ENCODE measurements at places on chromosomes 5 and 9. TPM values are rescaled to one million over a fixed set of nuclear protein-coding genes. Genes with fewer than 3 reads are reported as not detected.
A peak's percentile ranks its signal among the peaks of the same experiment; 100 is the strongest.

- no peaks in the 10 kb centered on the region for H3K36me3 ChIP-seq
- H3K27me3 ChIP-seq: no peaks in the 10 kb centered on the region
- peak; percentile 41 for DNase-seq
Observed at GRCh38 chr5:1668141-1668721, 131.4 kb downstream of the MRPL36 start.

DNA sequence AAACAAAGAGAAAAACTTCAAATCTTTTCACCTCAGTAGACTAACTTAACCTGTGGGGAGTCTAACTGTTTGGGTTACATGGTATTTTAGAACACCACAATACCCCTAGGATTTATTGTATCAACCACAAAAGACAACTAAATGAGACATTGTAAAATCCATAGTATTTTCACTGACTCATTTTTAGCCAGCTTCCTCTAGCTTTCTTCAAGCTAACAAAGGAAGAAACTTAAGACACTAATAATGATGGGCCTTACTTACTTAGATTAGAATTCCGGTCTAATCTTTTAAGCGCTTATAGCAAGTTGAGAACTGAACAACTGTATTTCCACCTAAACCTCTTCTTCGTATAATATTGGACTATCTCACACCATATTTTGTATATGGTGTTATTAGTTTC is 529.3 kb downstream of the DMRTA1 start:
- no peaks in the 10 kb centered on the region for H3K4me1 ChIP-seq
- H3K4me3 ChIP-seq: no peak overlapping the region
- no peak overlapping the region for H3K27ac ChIP-seq
- H3K36me3 ChIP-seq: no peaks in the 10 kb centered on the region
- no peaks in the 10 kb centered on the region for H3K27me3 ChIP-seq

DNA sequence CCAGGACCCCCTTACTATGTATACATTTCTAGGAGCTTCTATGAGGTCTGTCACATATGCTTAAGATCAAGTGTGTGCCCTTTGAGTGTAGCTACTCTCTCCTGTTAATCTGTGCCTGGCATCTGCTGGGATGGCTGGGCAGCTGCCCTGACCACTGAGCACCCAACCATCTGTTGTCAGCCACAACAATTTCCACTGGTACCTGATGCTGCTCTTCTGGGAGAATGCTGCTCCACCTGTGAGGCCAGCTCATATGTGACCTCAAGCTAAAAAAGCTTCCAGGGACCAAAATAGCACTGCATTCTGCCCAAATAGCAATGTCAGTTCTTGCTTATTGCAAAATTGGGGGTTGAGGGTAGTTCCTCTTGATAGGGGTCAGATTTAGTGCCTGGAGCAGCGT is 595.6 kb downstream of the RAB3C start:
- DNase-seq: no peak
- no peaks in the 10 kb centered on the region for H3K4me1 ChIP-seq
- H3K27ac ChIP-seq: no peak overlapping the region
- H3K27me3 ChIP-seq: no peaks in the 10 kb centered on the region

DNA sequence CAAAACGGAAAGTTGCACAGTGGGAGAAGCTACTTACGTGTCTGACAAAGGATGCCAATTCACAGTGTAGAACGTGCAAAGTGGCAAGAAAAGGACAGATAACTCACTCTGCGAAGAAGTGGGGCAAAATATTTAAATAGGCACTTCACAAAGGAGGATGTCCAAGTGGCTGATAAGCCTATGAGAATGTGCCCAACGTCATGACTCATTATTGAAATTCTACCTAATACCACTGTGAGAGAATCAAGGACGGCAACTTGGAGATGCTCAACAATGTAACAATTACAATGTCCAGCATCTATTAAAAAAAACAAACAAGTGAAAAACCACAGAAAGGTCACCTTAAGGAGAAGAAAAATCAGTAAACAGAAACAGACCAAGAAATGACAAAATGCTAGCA is 59.0 kb downstream of the NACC2 start:
- H3K4me3 ChIP-seq: no peak overlapping the region
- no peak for DNase-seq
- no peak overlapping the region for H3K27ac ChIP-seq
- no peaks in the 10 kb centered on the region for H3K36me3 ChIP-seq

DNA sequence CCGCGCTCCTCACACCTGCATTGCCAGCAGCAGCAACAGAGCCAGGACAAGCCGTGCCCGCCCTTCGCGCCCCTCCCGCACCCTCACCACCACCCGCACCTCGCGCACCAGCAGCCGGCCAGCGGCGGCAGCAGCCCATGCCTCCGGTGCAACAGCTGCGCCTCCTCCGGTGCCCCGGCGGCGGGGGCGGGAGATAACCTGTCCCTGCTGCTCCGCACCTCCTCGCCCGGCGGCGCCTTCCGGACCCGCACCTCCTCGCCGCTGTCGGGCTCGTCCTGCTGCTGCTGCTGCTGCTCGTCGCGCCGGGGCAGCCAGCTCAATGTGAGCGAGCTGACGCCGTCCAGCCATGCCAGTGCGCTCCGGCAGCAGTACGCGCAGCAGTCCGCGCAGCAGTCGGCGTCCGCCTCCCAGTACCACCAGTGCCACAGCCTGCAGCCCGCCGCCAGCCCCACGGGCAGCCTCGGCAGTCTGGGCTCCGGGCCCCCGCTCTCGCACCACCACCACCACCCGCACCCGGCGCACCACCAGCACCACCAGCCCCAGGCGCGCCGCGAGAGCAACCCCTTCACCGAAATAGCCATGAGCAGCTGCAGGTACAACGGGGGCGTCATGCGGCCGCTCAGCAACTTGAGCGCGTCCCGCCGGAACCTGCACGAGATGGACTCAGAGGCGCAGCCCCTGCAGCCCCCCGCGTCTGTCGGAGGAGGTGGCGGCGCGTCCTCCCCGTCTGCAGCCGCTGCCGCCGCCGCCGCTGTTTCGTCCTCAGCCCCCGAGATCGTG is 517 bp downstream of the KCNN2 start:
- no peaks in the 10 kb centered on the region for H3K27me3 ChIP-seq
- H3K36me3 ChIP-seq: no peaks in the 10 kb centered on the region
- DNase-seq: peak; percentile 10
- H3K4me1 ChIP-seq: peaks cover 3% of the 10 kb centered on the region

DNA sequence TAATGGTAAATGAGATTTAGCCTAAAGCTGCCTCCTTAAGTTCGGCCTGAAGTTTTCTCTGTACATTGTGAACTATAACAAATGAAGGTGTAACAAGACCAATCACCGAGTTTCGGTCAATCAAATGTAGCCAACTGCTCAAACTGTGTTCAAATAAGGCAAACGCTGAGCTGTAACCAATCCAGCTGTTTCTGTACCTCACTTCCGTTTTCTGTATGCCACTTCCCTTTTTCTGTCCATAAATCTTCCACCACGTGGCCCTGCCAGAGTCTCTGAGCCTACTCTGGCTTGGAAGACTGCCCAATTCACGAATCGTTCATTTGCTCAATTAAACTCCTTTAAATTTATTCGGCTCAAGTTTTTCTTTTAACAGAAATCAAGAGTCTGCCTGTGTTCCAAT is 193.5 kb upstream of the KLF9 start:
- H3K36me3 ChIP-seq: no peaks in the 10 kb centered on the region
- H3K27me3 ChIP-seq: no peaks in the 10 kb centered on the region
- H3K4me3 ChIP-seq: no peak overlapping the region

GRCh38 chr9:123262338-123262737 is 6.0 kb downstream of the STRBP start:
- H3K27me3 ChIP-seq: no peaks in the 10 kb centered on the region
- no peak overlapping the region for H3K4me3 ChIP-seq
- H3K27ac ChIP-seq: no peak overlapping the region
- no peaks in the 10 kb centered on the region for H3K4me1 ChIP-seq
- no peaks in the 10 kb centered on the region for H3K36me3 ChIP-seq

GRCh38 chr5:83564069-83564749 is 92.7 kb downstream of the VCAN start:
- no peaks in the 10 kb centered on the region for H3K36me3 ChIP-seq
- no peak for DNase-seq
- no peaks in the 10 kb centered on the region for H3K27me3 ChIP-seq

- no peaks in the 10 kb centered on the region for H3K27me3 ChIP-seq
- no peak overlapping the region for H3K4me3 ChIP-seq
- no peak for DNase-seq
- H3K27ac ChIP-seq: no peak overlapping the region
- no peaks in the 10 kb centered on the region for H3K4me1 ChIP-seq
- H3K36me3 ChIP-seq: no peaks in the 10 kb centered on the region
Observed at GRCh38 chr9:82504620-82505019, 516.0 kb downstream of the SPATA31D1 start.

- no peaks in the 10 kb centered on the region for H3K27me3 ChIP-seq
- no peak overlapping the region for H3K27ac ChIP-seq
- no peak overlapping the region for H3K4me3 ChIP-seq
- H3K4me1 ChIP-seq: no peaks in the 10 kb centered on the region
Observed at GRCh38 chr5:35823347-35824098, 33.2 kb upstream of the IL7R start.

DNA sequence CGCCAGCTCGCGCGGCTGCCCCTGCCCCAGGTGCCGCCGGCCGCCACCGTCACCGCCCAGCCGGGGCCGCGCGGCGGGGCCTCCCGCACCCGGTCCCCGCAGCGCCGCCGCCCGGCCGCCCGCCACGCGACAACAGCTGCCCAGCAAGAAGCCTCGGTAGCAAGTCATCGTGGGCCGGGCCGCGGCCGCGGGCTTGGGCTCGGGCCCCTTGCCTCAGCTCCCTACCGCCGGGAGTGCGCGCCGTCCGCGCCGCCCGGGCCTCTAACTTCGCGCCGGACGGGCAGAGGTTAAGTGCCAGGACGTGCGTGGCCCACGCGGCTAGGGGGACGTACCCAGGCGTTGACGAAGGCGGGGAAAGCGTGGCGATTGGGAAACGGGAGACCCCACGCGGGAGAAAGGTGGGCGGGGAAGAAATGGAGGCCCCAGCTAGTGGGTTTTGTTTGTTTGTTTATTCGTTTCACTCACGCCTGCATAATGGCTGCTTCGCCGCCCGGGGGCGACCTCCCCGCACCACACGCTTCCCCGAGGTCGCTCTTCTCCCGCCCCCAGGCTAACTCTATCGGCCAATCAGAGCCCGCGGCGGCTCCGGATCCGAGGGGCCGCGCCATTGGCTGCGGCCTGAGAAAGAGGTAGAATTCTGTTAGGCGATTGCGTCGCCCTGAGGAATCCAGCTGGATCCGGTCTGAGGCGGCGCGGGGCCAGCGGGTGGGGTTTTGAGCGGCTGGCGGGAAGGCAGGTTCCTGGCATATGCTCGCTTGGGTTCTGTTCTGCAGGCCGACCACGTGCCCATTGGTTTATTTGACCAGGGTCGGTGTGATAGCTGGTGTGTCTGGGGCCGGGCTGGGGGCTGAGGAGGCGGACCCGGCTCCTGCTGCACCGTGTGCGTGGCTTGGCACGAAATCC is at the start of gene NADK2:
Gene NADK2 (minus strand): TSS at position 295 of the 903 bp plus-strand sequence. CDS start 127 bp downstream, at position 168.
- no peaks in the 10 kb centered on the region for H3K36me3 ChIP-seq
- H3K4me1 ChIP-seq: peaks cover 10% of the 10 kb centered on the region
- H3K27ac ChIP-seq: peak within 1 kb of the TSS; percentile 88
- peak within 1 kb of the TSS; percentile 59 for H3K4me3 ChIP-seq
- peak; percentile 96 for DNase-seq

Gene APBA1
- 2.8 TPM for total RNA-seq

Gene LCN2
- 19.5 TPM for total RNA-seq

Gene LCN12
- total RNA-seq: 19.6 TPM

Gene HRCT1
- not detected for total RNA-seq

Gene DIPK1B
- 23.4 TPM for total RNA-seq

Gene P4HA2
- 36.9 TPM for total RNA-seq

Gene GPR151
- not detected for total RNA-seq

Gene TAS2R1
- not detected for total RNA-seq

Gene ADAMTS2
- total RNA-seq: 31.8 TPM

Measured in ovary (tissue), 10 donors.